ENCODE measurements at places on chromosomes 1 and 21.

DNA sequence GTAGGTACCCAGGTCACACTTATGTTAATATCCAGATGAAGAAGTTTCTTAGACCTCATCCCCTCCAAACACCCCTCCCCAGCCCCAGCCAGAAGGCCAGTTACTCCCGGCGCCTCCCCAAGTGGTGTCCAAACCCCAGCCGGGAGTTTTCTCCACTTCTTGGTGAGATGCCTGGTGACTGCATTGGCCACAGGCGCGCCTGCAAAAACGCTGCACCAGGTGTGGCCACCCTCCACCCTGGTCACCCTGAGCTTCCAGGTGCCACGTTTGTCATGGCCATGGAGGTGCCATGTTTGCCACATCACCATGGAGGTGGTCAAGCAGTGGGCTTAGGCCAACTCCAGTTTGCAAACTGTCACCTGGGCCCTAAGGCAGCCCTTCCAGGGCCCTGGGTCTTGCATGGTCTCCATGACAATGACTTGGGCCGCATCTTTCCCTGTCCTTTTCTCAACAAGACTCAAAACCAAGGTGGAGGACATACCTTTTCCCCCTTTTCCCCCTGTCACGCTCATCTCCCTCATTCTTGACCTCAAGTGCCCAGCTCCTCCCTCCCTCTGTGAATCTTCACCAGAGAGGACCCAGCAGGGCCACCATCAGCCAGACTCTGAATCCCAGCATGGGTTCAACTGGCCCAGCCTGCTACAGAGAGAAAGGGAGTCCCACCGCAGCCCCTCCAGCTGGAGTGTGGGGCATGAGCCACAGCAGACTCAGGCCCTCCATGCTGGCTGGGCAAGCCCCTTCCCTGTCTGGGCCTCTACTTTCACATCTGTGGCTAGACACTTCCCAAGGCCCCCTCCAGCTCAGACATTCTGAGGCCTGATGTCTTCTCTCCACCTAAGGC lies 125.9 kb upstream of the ZBTB40 start:
- DNase-seq = no peak

DNA sequence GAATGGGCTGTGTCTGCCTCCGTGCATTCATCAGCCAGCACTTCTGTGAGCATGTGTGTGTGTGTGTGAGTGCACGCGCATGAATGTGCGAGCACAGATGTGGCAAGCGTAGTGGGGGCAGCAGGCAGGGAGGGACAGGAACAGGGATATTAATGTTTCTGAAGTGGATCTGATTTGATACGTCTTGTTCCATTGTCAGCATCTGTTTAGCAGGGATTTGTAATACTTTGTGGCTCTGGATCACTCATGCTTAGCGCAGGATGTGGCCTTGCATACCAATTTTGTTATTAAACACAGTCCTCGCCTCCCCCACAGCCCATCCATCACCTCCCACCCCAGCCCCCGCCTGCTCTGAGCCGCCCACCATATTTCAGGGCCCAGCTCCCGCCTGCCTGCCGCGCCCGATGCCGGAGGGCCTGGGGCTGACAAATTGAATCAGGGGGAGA lies 52.4 kb downstream of the TMEM53 start:
- DNase-seq = no peak

DNA sequence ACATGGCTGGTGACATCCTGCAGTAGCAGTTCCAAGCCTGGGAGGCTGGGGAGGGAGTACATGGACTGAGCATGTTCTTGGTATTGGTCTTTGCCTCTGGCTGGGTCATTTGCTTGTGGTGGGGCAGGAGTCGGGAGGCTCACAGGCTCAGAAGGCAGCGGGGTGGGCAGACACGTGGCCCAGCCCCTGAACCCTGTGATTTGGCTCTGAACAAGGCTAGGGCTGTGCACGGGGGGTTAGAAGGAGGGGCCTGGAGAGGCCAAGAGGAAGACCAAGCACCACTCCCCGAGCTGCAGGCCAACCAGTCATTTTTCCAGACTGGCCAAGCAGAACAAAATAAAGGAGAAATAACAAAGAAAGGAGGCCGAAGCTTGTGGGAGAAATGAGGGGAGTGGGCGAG lies 9.7 kb upstream of the PRELP start:
- no peak for DNase-seq

DNA sequence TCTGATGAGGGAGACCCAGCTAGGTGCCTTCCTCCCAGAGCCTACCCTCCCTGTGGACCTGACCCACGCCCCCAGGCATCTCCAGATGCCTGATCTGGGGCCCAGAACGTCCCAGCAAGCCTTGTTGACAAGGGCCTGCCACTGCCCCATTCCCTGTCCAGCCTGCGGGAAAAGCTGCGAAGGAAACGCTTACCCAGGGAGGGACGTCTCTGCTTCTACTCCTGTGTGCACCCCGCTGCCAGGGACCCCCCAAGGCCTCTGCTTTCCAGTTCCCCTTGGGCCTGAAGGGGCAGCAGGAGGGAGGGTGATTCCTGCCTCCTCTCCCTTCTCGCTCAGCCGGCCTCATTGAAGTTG lies 11.6 kb upstream of the CLSTN1 start:
- no peak for DNase-seq

DNA sequence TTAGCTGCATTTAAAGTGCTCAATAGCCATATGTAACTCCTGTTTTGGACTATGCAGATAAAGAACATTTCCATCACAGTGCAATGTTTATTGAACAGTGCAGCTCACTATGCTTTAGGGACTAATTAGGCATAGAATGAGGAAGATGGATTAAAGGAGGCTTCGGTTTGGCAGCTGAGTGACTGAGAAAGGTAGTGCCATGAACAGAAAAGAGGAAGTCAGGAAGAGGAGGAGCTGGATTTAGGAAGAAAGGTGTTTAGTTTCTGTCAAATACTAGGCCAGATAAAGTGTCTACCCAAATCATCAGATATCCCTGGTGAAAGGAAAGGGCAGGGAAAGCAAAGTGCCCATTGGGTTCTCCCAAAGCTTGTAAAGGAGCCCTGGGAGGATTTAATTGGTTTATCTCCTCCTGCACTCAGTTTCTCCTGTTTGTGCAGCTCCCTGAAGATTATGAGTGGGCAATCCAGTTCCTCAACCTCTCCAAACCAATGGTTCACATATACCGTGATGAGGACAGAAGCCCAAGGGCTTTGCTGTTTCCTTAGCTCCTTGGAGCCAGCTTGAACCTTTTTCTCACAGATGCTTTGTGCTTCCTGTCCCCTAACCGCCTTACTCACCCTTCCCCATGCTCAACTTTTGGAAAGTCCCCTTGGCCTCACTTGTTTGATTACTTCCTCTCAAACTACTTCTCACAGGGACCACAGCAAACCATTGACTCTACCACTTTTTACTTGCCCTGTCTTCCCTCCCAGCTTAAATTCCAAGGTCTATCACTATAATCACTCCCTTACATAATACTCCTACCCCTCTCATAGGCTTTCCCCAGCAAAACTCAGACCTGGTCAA lies 3.5 kb upstream of the RAP1A start:
- no peak for DNase-seq

- no peak for DNase-seq
Observed at GRCh38 chr1:221212926-221213325, 333.7 kb downstream of the HLX start.

DNA sequence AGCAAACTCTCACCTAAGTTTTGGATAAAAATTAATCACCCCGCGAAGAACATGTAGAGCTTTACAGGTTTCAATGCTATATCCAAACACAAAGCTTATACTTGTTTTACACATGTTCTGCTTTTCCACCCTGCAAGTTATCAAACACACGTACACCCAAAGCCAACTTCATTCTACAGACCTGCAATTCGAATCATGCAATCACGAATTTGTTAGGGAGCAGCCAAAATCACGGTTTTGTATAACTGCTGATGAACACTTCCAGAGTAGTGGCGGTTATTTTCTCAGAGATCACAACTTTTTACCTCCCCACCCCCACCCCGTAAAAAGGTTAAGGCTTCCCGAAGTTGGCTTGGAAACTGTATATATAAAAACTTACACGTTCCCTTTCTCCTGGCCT lies 1.4 kb downstream of the HMGN1 start:
- no peak for DNase-seq

GRCh38 chr21:42231756-42232155 lies 12.8 kb downstream of the ABCG1 start:
- DNase-seq = no peak

- no peak for DNase-seq
Observed at GRCh38 chr1:49630156-49630555, 393.6 kb downstream of the AGBL4 start.

DNA sequence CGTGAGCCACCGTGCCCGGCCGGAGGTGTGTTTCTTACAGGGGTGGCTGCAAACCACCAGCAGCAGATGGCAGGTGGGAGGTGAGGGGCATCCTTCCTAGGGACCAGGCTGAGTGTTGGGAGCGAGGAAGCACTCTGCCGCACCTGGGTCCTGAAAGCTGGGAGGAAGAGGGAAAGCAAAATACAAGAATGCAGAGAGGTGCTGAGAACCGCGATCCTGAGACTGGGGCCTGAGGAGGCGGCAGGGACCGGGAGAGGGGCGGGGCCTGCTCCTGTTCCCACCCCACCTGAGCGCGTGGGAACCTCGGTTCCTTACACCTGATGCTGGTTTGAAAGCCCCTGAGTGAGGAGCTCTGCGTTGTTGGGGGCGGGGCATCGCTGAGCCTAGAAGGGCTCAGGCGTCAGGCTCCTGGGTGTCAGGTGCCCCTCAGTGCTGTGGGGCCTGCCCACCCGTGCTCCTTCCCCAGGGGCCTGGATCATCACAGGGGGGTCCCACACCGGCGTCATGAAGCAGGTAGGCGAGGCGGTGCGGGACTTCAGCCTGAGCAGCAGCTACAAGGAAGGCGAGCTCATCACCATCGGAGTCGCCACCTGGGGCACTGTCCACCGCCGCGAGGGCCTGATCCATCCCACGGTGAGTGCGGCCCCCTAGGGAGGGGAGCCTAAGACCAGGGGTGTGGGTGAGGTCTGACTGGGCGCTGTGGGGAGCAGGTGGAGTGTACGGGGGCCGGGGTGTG lies 15.5 kb downstream of the TRPM2 start:
- DNase-seq = no peak

DNA sequence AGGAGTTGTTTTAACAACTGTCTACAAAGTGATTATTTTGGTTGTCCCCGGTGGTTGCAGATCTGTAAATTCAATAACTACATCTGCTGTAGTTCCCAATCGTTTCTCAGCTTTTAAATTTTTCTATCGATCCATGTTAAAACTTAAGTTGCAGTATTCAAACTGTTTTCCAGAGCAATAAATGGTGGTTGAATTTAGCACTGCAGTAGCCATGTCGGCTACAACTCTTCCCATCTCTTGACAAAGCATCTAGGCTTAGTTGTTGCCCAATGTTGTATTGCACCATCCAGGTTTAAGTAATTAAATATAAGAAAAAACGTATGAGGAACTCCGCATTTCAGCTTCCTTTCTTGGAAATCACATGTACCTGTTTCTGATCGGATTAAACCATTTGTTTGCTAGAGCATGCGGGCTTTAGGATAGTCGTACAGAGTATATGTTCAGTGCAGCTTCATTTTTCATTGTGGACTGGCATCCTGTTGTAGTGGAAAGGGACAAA lies 996 bp downstream of the CNIH4 start:
- no peak for DNase-seq

DNA sequence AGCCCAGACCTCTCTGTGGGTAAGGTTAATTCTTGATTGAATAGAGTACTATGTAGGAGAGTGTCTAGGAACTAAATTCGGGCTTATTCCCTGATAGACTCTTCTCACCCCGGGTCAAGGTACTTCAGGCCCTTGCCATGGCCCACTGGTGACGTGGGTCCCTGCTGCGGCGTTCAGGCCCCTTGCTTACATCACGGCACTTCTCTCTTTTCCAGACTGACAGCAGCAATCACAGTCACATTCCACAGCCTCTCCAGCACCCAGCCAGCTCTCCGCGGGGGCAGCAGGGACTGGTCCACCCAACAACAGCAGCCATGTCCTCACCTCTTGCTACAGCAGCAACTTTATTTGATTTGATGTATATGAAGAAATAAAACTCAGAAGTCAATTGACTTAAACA lies 401.2 kb upstream of the VAMP3 start:
- no peak for DNase-seq

GRCh38 chr1:62800825-62801306 lies 16.9 kb downstream of the ATG4C start:
- no peak for DNase-seq

DNA sequence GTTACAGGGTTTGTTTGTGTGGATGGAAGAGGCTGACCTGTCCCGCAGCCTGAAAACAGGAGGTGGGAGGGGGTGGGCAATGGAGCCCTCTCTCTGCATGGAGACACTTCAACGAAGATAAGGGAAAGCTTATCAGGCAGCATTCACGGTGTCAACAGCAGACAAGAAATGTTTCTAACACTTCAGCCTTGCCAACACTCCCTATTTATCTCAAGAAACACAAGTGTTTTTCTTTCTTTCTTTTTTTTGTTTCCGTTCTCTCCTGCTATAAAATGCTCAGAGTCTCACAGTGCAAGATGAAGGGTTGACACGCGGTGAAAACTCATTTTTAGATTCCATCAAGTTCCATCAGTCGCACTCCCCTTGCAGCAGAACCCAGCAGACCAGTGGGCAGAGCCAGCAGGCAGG lies 594.4 kb downstream of the MATN1 start:
- no peak for DNase-seq

GRCh38 chr21:16072221-16072620 lies 342.4 kb downstream of the USP25 start:
- no peak for DNase-seq

- DNase-seq = no peak
Observed at GRCh38 chr21:27079636-27080240, 112.8 kb upstream of the ADAMTS5 start.

- no peak for DNase-seq
Observed at GRCh38 chr1:55816456-55817426, 601.6 kb upstream of the USP24 start.

- no peak for DNase-seq
Observed at GRCh38 chr1:193456811-193457280, 270.4 kb upstream of the B3GALT2 start.
